COR-L47 (cell line): ENCODE measurements at places on chromosomes 2 and 18.
A peak's percentile ranks its signal among the peaks of the same experiment; 100 is the strongest.

GRCh38 chr18:48713309-48713708 lies 174.5 kb downstream of the CTIF start:
- no peak for DNase-seq

GRCh38 chr2:27843992-27844391 lies 46.2 kb downstream of the RBKS start:
- no peak for DNase-seq

DNA sequence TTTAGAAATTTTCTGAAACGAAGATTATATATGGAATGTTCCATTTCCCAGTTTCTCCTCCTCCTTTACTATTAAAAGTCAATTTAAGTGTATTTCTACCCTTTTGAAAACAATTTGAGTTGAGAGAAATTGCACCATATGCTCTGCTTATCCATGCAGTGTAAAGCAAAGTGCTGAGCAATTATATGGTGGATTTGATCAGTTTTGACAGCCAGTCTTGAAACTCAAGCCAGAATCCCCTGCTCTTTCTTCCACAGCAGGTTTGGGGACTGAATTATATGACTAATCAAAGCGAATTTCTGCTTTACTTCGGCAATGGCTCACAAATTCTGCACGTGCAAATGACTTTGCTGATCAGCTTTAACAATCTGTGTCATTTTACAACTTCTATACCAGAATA lies 1183.6 kb downstream of the LRP1B start:
- no peak for DNase-seq

DNA sequence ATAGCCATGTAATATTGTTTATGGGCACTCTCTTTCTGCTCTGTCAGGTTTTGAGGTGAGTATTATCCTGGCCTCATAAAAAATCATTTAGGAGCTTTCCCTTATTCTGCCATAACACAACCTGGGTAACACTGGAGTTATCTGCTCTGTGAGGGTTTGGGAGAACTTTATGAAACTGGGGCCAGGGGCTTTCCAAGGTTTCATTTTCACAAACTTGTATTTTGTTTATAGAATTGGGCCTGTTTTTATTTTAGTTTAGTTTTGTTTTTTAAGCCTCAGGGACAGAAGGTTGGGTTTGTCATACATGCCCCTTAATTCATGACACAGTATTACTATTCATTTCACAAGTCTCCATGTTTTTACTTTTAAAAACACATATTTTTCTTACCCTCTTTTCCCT lies 83.5 kb downstream of the IRS1 start:
- DNase-seq = no peak

- peak; percentile 4 for DNase-seq
These were observed 28.3 kb upstream of the IMP4 start for GRCh38 chr2:130314377-130314776.

DNA sequence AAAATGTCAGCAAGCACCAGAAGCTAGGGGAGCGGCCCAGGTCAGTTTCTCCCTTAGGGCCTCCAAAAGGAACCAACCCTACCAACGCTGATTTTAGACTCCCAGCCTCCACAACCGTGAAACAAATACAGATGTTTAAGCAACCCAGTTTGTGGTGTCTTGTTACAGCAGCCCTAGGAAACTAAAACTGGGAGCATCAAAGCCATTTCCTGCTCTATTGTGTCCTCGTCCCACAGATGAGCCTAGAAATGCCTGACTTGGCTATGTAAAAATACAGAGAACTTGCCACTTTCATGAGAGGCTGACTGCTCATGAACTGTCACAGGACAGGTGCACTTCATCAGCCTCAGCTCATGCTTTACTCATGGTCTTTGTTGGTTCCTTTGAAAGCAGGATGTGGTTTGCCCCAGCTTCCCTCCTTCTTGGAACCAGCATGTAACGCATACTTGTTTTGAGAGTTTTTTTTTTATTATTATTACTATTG lies 97.6 kb upstream of the SLC39A10 start:
- no peak for DNase-seq

GRCh38 chr2:199366406-199366805 lies 91.3 kb downstream of the SATB2 start:
- DNase-seq = no peak

- no peak for DNase-seq
These were observed 276.7 kb downstream of the DSEL start for GRCh38 chr18:67239826-67240225.

- DNase-seq = no peak
These were observed 242.6 kb downstream of the IKZF2 start for GRCh38 chr2:212908682-212909435.

GRCh38 chr2:25419678-25420242 lies 78.0 kb upstream of the DNMT3A start:
- DNase-seq = no peak

- DNase-seq = no peak
These were observed 312.4 kb downstream of the MTX2 start for GRCh38 chr2:176581557-176582165.

GRCh38 chr2:169107645-169108044 lies 38.3 kb downstream of the DHRS9 start:
- no peak for DNase-seq

DNA sequence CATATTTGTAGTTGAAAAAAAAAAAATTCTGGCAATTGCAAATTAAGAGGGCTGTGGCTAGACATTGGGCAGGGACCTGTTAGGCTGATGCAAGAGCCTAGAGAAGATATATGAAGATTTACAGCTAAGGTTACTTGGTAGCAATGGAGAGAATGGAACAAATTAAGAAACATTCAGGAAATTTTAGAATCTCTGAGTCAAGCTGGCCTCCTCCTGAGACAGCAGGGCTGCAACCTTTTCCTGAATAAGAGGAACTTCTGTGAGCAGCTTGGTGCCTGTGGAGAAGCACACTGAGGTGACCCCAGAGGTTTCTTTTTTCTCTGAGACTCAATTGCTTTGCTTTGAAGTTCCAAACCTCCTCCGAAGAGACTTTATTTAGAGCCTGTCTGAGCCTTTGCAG lies 118.6 kb upstream of the LRATD1 start:
- DNase-seq = no peak

GRCh38 chr2:30095402-30095801 lies 51.4 kb upstream of the YPEL5 start:
- DNase-seq = no peak

- DNase-seq = no peak
These were observed 593.1 kb downstream of the TMX3 start for GRCh38 chr18:68121826-68122225.

DNA sequence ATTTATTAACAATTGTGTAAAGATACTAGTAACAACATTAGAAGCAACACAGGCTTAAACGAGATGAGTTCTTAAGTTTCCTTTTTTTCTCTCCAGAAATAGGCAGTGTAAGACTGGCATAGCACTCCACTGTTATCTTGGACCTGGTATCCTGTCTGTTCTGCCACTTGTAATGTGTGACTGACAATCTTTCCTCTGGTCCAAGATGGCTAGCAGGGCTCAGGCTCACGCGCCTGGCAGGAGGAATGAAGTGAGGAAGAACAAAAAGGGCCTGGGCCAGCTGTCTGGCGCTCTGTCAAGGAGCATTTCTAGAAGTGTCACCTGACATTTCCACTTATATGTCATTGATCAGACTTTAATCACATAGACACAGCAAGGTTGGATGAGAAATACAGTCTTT lies 31.6 kb upstream of the CCDC195 start:
- DNase-seq = no peak
